Activated gamma-delta T cell treated with anti-CD3 and anti-CD28 coated beads, Interleukin-2, amount 50 U/mL, for 16 hours (primary cell): ENCODE measurements at places on chromosomes 2 and 18.

GRCh38 chr2:18708203-18708715 lies 118.9 kb upstream of the NT5C1B start:
- no peak for DNase-seq

DNA sequence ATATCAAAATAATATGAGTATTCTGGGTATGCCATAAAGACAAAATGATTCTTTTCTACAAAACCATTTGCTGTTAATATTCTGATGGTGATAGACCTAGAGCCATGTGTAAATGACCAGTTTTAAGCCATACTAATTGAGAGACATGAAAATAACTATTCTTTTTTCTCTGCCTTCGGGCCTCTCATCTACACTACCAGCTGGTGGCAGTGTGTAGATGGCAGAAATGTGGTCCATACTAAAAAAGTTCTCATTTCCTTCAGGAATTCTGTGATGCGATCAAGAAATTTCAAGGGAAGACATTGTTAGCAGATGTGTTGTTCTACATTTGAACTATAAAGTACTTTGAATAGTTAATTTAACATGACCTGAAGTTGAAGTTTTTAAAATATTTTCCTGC lies 485.2 kb downstream of the TRIB2 start:
- no peak for DNase-seq

- DNase-seq = no peak
Measured at GRCh38 chr2:186595219-186595618, 5.4 kb downstream of the ITGAV start.

- DNase-seq = no peak
Measured at GRCh38 chr2:12170121-12170520, 423.7 kb downstream of the LPIN1 start.

DNA sequence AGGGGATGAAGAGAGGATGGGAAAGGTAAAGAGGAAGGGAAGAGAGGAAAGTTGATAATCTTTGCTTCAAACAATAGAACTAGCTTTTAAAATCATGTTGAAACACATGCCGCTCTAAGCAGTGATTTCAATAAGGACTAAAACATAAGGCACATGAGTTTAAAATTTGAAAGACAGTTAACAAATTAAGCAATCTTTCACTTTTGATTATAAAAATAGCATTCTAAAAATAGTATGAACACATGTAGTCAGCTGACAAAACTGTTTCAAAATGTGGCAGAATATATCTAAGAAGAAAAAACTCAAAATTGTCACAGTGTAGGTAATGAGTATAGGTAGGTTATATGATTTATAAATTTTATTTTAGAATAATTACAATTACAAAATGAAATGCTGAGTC lies 25.3 kb downstream of the PSME4 start:
- no peak for DNase-seq

- DNase-seq = no peak
Measured at GRCh38 chr2:222613715-222614331, 42.1 kb downstream of the FARSB start.

GRCh38 chr18:811892-812375 lies at the start of gene YES1:
Gene YES1 (minus strand): TSS chr18:812242. CDS start chr18:756827, 55,415 bp downstream.
- no peak for DNase-seq

- no peak for DNase-seq
Measured at GRCh38 chr2:149994057-149994728, 406.6 kb upstream of the MMADHC start.
